ENCODE measurements at places on chromosomes 3 and 15. TPM values are rescaled to one million over a fixed set of nuclear protein-coding genes. Genes with fewer than 3 reads are reported as not detected.

CCRL2 gene
- 2.4 TPM for total RNA-seq

ACTRT3 gene
- total RNA-seq: 2.4 TPM

CTXN2 gene
- total RNA-seq: not detected

DNA sequence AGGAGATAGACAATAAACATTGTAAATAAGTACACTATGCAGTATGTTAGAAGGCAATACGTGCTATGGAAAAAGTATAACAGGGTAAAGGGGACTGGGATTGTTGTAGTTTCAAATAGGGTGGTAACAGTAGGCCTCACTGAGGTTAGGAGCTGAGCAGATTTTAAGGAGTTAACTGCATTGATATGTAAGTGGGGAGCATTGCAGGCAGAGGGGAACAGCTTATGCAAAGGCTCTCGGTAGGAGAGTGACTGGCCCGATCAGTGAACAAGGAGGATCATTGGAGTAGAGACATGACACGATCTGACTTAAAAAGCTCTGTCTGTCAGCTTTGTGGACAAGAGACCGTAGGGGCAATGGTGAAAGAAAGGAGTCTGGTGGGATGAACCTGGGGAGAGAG, 46.8 kb downstream of the PCCB start:
- no peak for DNase-seq

GRCh38 chr3:119500901-119501300, 2.6 kb downstream of the TIMMDC1 start:
- DNase-seq: no peak

DNA sequence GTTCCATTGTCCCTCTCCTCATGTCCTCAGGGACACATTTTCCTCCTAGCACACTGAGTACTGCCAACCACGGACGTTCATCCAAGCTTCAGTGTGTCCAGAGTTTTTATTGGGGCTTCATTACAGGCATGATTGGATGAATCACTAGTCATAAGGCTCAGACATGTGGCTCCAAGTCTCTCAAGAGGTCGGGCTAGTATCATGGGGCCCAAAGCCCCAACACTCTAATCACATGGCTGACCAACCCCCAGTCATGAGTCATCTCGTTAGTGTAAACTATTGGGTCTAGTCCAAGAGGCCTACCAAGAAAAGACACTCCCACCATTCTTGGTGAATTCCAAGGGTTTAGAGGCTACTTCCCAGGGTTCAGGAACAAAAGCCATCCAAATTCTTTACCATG, 4.4 kb downstream of the TERC start:
- DNase-seq: no peak
